ENCODE measurements at places on chromosomes 7 and 10.

- no peak for DNase-seq
These were observed 30.1 kb upstream of the ZEB1 start for GRCh38 chr10:31288962-31289361.

DNA sequence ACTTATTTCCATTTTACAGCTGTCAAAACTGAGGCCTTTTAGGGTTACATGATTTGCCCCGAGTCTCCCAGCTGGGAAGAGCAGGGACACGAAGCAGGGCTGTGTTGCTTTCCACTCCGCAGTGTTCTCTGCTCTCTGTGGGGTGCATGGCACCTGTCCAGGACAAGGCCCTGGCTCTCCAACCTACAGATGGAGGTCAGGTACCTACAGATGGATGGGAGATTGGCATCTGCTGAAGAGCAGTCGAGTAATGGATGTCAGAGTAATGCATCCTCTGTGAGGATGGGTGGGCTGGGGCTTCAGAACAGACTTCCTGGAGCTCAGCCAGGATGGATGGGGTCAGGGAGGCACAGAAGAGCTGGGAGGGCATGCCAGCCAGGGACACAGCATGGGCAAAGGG is 85.0 kb downstream of the EMX2 start:
- DNase-seq = no peak

GRCh38 chr7:142548978-142549377 is 200.3 kb upstream of the PRSS1 start:
- DNase-seq = no peak

DNA sequence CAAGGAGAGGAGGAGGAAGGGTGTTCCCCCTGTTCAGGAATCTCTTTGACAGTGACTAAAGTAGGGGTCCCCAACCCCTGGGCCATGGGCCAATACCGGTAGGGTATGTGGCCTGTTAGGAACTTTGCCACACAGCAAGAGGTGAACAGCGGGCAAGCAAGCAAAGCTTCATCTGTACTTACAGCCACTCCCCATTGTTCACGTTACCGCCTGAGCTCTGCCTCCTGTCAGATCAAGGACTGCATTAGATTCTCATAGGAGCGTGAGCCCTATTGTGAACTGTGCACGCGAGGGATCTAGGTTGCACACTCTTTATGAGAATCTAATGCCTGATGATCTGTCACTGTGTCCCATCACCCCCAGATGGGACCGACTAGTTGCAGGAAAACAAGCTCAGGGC is 201.6 kb downstream of the CAMK1D start:
- DNase-seq = no peak

DNA sequence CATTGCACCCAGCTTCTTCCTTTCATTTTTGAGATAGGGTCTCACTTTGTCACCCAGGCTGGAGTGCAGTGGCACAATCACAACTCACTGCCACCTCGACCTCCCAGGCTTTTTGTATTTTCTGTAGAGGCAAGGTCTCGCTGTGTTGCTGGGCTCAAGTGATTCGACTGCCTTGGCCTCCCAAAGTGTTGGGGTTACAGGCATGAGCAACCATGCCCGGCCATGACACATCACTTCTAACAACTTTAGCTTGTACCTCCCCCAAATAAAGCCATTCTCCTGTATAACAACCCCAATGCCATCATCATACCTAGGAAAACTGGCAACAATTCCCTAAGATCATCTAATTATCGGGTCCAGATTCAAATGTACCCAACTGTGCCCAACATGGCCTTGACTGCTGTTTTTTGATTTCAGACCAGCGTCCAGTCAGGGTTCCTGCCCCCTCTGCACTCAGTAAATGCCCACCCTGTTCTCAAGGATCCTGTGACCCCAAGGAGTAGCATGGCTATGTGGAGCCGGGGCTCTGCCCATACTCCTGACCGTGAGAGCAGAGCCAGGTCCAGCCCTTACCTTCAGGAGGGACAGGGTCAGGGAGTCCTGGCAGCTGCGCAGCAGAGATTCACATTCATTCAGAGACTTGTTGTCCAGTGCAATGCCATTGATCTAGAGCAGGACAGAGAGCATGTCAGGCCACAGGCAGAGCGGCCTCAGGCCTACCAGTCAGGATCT is 102.6 kb downstream of the DLG5 start:
- no peak for DNase-seq
